ENCODE measurements at places on chromosomes 2 and 18. TPM values are rescaled to one million over a fixed set of nuclear protein-coding genes. Genes with fewer than 3 reads are reported as not detected.

DNA sequence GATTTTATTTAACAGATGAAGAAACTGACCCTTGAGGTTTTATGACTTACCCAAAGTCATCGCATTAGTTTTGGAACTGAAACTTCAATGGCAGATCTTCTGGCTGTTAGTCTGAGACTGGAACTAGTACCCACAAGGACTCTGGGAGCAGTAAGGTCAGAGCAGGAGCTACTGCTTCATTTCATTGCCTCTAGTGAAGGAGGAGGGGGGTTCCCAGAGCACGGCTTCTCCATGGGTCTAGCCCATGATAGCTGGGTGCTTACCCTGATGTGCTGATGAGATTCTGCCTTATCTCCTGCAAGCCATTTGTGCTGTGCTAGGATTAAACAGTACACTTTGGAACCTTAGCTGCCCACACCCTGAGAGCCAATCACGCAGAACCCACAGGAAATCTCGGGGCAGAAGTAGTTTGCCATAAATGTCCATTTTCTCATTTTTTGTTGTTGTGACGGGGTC lies 5.4 kb upstream of the RNASEH1 start:
- no peaks in the 10 kb centered on the region for H3K36me3 ChIP-seq
- no peaks in the 10 kb centered on the region for H3K27me3 ChIP-seq
- H3K4me1 ChIP-seq, result peaks cover 25% of the 10 kb centered on the region
- DNase-seq, result no peak
- H3K27ac ChIP-seq, result no peak overlapping the region

DNA sequence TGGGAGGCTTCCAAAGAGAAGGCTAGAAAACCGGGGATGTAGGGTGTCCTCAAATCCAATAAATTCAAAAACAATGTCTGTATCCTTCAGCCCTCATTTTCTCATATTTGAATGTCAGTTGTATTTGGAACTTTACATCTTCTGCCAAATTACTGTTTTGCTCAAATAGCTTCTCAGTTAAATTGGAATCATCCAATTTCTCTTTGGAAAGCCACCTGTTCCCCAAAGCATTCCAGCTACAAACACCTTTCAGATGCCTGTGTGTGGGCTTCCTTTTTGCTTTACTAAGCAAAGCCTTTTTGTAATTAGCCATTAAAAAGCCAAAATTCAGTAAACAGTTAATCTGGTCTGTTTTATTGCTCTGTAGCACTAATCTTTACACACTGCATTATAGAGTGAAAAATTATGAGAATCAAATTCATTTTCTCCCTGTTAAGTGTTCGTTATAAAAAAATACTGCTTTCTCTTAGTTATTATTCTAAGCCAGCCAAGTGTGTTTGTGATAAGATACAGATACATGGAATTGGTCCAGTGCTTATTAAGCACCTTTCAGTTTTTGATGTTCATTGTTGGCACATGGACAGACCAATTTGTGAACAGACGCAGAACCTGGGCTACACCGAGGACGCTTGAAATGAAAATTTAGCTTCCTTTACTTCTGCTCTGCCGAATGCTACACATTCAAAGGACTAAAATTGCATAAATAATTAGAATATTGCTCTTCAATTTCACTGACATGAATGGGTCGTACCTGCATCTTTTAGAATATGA lies 151.6 kb downstream of the RTN4 start:
- no peaks in the 10 kb centered on the region for H3K27me3 ChIP-seq
- no peak overlapping the region for H3K4me3 ChIP-seq
- no peak for DNase-seq
- peaks cover under 1% of the 10 kb centered on the region for H3K4me1 ChIP-seq

DNA sequence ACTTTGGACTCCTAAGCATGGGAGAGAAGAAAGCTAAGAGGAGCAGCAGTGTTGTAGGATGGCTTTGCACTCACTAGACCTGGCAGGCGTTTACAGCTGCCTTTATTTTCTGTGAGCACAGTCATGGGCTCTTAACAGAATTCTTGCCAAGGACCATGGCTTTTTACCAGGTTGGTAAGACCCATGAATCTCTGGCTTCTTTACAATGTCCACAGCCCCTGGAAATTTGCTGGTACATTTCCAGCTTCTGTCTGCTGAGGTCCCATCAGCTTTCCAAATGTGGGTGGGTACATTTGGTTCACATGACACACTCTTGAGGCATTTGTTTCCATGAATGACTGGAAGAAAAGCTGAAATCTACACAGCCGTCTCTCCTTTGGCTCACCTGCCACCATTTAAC lies 162.7 kb downstream of the PPP1R1C start:
- H3K27me3 ChIP-seq, result no peaks in the 10 kb centered on the region
- no peaks in the 10 kb centered on the region for H3K4me1 ChIP-seq
- no peak overlapping the region for H3K27ac ChIP-seq
- no peak overlapping the region for H3K4me3 ChIP-seq

DNA sequence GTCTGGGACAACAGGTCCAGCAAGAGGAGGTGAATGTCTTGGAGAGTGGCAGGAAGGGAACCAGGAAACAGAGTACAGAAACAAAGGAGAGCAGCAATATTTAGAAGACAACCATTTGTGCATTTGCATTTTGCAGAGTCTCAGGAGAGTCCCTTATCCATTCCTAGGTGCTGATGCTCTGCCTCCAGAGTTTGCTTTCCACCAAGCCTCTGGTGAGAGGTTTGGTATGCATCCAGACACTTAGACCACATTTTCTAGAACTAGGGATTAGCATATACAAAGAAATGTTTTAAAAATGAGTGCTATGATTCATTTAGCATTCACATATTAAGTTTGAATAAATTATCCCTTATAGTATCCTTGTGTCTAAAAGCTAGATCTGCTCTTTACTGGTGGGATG lies 18.5 kb upstream of the LRATD1 start:
- no peak for DNase-seq
- H3K4me1 ChIP-seq, result peaks cover 9% of the 10 kb centered on the region
- no peak overlapping the region for H3K27ac ChIP-seq
- no peaks in the 10 kb centered on the region for H3K36me3 ChIP-seq
- no peaks in the 10 kb centered on the region for H3K27me3 ChIP-seq

DNA sequence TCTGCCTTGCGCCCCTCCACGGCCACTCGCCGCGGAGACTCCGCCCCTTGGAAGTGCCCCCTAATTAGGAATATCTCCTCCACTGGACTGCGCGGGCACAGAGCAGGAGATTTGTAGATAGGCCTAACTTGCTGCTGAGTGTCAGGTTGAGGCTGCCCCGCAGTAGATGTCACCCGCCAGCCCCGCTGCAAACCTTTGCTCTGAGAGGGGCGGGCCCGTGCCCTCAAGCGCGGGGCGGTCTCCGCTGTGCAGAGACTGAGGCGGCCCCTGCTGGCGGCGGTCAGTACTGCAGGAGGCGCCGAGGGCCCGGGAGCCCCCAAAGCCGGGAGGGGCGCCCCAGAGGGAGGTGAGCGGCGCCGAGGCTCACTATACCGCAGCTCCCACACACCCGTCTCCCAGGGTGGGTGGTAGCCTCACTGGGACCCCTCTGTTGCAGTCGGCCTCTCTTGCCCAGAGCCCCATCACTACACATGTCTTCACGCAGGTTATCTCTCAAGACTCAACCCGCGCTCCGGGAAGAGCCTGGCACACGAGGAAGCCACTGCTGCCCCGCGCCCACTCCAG lies 2.9 kb upstream of the NEURL3 start:
- no peak for DNase-seq
- no peak overlapping the region for H3K27ac ChIP-seq
- H3K4me3 ChIP-seq, result no peak overlapping the region
- H3K36me3 ChIP-seq, result no peaks in the 10 kb centered on the region
- no peaks in the 10 kb centered on the region for H3K27me3 ChIP-seq

GRCh38 chr2:39139511-39140237 lies 18.8 kb upstream of the SOS1 start:
- H3K27ac ChIP-seq, result no peak overlapping the region
- H3K27me3 ChIP-seq, result no peaks in the 10 kb centered on the region
- peaks cover 8% of the 10 kb centered on the region for H3K4me1 ChIP-seq
- H3K4me3 ChIP-seq, result no peak overlapping the region
- no peaks in the 10 kb centered on the region for H3K36me3 ChIP-seq

GRCh38 chr2:134433979-134434378 lies 180.1 kb downstream of the MGAT5 start:
- no peaks in the 10 kb centered on the region for H3K27me3 ChIP-seq
- no peak for DNase-seq
- H3K36me3 ChIP-seq, result peaks cover 3% of the 10 kb centered on the region
- no peak overlapping the region for H3K27ac ChIP-seq

DNA sequence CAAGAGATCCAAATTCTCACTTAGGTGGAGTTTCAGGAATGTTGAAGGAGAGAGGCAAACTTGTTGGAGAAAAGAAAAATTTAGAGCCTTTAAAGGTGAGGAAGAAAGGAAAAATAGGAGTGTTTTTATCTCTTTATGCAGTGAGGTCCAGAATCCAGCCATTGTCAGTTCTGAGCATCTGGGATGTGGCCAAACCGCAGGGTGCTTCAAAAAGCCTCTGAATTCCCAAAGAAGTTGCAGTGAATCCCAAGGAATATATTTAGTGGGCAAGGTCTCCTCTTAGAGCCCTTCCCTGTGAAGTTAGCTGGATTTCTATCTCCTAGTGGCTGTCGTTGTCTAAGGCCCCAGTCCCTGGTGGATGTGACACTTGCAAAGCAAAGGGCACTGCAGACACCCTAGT lies 51.2 kb downstream of the MTCL1 start:
- H3K27ac ChIP-seq, result no peak overlapping the region
- H3K4me3 ChIP-seq, result no peak overlapping the region
- no peaks in the 10 kb centered on the region for H3K36me3 ChIP-seq
- no peak for DNase-seq
- peaks cover 31% of the 10 kb centered on the region for H3K4me1 ChIP-seq

DNA sequence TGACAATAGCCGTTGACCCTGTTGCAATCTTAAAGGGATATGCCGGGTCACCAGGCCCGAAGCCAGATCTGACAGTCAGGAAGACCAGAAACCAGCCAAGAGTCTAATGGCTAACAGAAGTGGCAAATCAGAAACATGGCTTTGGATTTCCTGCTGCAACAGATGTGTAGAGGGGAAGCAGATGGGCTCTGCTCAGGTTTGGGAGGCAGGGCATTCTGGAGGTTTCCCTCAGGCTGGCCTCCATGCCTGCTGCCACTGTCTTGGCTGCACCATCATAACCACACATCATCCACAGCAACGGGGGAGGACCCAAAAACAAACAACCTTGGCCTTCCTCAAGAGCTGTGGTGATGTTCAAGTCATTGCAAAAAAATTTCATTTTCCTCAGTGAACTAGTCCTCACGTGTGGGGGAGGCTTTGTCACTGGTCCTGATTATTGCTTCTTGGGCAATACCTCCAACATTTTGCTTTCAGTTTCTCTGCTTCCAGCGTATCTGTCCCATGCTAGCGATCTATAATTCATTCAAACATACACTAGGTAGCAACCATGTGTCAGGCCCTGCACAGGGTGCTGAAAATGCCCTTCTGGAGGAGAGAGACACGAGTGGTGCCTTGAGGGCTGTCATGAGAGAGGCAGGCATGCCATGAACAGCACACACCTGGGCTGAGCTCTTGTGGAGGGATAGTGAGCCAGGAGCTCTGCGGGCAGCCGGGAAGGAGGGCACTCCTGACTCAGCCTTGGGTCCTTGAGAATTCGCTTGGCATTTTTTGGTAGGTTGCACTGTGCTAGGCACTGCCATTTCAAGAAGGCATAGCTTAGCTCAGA lies 48.2 kb upstream of the LGALSL start:
- no peak overlapping the region for H3K4me3 ChIP-seq
- no peaks in the 10 kb centered on the region for H3K27me3 ChIP-seq
- DNase-seq, result no peak
- peak overlapping the region; percentile 78 for H3K27ac ChIP-seq
- H3K4me1 ChIP-seq, result peaks cover 31% of the 10 kb centered on the region

- no peak for DNase-seq
- no peaks in the 10 kb centered on the region for H3K36me3 ChIP-seq
- no peak overlapping the region for H3K27ac ChIP-seq
- H3K4me3 ChIP-seq, result no peak overlapping the region
- H3K4me1 ChIP-seq, result peaks cover 26% of the 10 kb centered on the region
- H3K27me3 ChIP-seq, result no peaks in the 10 kb centered on the region
These were observed 123.6 kb downstream of the MAP3K20 start for GRCh38 chr2:173199294-173199693.

DNA sequence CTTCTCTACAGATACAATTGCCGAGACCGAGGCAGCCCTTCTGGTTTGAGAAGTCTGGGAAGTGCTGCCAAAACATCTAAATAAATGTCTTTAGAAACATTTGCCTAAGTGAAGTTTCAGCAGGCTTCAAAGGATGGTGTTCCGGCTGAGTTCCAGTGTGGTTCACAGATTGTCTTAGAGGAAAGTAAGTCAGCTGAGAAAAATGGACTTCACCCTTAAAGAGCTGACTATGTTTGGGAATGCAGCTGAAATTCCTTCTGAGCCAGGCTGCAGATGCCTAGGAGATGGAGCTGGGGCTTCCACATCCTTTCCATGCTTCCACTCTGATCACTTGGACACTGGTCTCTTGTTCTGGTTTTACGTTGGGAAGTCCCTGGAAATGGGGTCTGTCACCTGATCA lies 83.6 kb downstream of the FHOD3 start:
- DNase-seq, result no peak
- H3K4me3 ChIP-seq, result no peak overlapping the region
- H3K36me3 ChIP-seq, result no peaks in the 10 kb centered on the region
- H3K27me3 ChIP-seq, result no peaks in the 10 kb centered on the region

GRCh38 chr2:217103752-217104545 lies 244.1 kb upstream of the TNP1 start:
- H3K4me3 ChIP-seq, result no peak overlapping the region
- no peaks in the 10 kb centered on the region for H3K36me3 ChIP-seq
- no peak overlapping the region for H3K27ac ChIP-seq
- no peaks in the 10 kb centered on the region for H3K4me1 ChIP-seq
- DNase-seq, result no peak
- H3K27me3 ChIP-seq, result no peaks in the 10 kb centered on the region

The DCDC2C gene
- not detected for total RNA-seq

The STPG4 gene
- total RNA-seq, result not detected

The EMILIN1 gene
- total RNA-seq, result 7.9 TPM

The KCNK3 gene
- 0.95 TPM for total RNA-seq

The PAX3 gene
- not detected for total RNA-seq

The ADGRF3 gene
- not detected for total RNA-seq

Data from esophagus squamous epithelium (tissue), 5 donors.